ENCODE measurements at places on chromosomes 4 and X. TPM values are rescaled to one million over a fixed set of nuclear protein-coding genes. Genes with fewer than 3 reads are reported as not detected.

The UGT2A1 gene
- total RNA-seq, result not detected

The PABPC5 gene
- total RNA-seq, result 2.2 TPM

The RHOXF1 gene
- total RNA-seq, result 1.3 TPM

The SLC26A1 gene
- 0.48 TPM for total RNA-seq

The TMEM154 gene
- total RNA-seq, result 5.6 TPM

The SATL1 gene
- total RNA-seq, result not detected

The CLDN24 gene
- total RNA-seq, result not detected

The CORIN gene
- 1.6 TPM for total RNA-seq

The ADH5 gene
- 159 TPM for total RNA-seq

The GRIA2 gene
- 4.8 TPM for total RNA-seq
